ENCODE measurements at places on chromosomes 1 and 21. TPM values are rescaled to one million over a fixed set of nuclear protein-coding genes. Genes with fewer than 3 reads are reported as not detected.

DNA sequence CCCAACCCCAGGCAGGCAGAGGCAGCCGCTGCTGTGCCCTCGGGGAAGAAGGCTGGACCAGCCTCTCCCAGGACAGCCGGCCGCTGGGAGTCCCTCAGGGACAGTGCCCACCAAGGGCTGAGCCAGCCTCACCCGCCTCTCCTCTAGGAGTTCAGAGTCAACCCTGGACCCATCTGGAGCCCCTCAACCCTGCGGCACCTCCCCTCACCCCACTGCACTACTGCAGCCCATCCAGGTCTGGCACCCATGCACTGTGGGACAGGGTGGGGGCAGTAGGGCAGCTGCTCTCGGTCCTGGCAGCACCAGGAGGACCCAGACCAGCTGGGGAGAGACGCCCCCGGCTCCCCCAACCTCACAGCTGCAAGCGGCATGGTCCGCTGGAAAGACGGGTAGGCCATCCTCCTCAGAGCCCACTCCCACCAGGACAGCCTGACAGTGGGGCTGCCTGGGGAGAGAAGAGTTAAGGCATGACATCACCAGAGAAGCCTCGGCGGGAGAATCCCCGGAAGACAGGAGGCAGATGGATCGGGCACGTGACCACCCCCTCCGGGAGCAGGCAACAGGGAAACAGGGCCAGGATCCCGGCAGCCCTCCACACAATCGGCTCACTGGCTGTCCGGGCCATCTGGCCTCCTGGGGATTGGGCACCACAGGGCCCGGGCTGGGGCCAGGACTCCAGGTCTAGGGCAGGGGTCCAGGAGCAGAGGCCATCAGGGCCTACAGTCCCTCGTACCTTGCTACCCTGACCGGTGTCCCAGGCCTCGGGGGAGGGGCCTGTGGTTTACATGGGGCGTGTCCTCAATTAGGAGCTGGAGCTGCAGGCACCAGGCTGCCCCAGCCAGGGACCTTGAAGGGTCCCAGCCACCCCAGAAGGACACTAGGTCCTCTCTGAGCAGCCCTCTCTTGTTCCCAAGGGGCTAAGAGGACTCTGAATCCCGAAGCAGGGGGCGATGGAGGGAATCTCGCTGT, 3.1 kb downstream of the ACAP3 start:
- DNase-seq: no peak

DNA sequence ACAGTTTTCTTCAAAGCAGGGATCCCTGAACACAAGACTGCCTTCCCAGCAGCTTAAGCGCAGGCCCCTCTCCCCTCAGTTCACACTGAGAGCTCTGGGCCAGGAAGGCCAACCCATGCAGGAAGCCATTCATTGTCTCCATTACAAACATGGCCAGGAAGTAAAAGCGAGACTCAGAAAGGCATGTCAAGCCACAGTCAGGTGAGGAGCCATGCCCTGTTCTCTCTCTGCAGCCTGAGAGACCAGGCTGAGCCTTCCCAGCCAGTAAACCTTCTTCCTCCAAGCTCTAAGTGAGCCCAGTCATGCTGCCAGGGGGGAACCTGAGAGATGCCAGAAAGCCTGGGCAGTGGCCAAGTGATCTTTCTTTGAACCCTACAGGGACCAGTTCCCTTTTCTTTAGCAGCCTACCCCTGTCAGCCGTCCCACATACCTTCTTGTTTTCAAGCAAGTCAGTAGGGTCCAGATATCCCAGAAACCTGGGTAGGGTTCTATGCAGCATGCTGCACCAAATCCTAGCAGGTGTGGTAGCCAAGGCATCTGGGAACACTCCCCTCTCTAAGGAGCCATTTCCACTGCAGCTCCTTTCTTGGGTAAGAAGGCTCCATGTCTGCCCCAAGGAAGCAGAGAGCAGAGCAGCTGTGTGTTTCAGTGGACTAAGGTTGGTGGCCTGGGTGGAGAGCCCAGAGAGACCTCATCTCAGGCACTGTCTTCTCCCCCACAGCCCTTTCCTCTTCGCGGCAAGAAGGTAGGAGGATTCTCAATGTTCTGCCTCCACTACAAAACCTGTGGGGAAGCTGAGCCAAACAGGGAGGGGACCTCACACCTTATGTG, 977 bp downstream of the TRAF3IP3 start:
- no peak for DNase-seq

DNA sequence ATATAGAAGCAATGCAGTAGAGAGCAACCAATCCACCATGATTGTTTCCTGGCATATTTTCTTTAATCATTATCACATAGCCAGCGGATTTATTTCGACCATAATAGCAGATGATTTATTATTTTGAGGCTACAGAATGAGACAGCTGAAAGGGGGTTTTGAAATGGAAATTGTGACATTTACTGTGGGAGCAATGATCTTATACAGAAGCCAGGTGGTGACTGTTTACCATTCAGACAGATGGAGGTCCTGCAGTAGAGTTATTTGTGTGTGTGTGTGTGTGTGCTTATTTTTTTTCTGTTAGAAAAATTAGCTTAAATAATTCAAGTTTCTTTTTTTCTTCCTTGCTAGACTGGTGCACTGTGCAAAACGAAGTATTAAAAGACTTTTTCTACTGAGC, 1784.5 kb downstream of the MRPL39 start:
- no peak for DNase-seq

The RNU1-3 gene
- total RNA-seq: under 0.01 TPM

Data from hematopoietic multipotent progenitor cell (in vitro differentiated cells).